ENCODE measurements at places on chromosomes 2 and 18.

DNA sequence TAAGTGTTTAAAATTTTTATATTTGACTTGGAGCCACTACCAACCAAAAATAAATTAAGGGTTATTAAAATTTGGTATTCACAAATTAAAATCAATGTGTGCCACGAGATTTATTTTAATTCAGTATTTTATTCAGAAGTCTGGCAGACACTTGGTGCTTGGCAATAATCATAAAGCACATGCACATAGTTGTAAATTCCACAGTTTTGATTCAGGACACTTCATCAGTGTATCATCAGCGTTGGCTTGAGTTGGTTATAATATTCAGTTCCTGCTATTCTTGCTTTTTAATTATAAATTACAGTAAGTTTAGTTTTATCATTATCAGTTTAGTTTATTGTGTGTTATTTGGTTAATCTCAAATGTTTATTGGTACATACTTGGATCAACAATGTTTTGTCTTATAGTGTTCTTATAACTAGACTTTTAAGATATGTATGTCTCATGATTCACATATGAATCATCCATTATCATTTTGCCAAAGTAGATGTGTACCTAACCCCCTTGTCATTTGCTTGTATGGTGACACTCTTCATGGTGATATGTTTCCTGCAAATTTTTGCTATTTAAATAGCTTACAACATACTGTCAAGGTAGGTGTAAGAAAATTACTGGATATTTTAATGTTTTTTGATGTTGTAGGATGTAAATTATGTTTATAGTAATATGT, 237.9 kb downstream of the BABAM2 start:
- no peak for DNase-seq

DNA sequence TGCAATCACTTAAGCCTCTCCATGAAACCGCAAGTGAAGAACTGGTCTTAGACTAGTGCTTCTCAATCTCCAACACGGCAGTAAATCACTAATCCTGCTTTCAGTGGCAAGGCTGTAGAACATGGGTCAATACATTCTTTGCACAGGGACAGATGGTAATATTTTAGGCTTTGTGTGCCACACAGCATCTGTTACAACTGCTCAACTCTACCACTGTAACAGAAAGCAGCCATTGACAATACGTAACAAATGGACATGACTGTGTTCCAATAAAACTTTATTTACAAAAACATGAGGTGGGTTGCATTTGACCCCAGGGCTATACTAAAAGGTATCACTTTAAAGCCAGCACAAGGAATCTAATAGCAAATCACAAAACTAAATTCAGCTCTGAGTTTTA, 51.1 kb downstream of the RNF152 start:
- DNase-seq: no peak

GRCh38 chr2:101063352-101064124, 61.4 kb downstream of the RPL31 start:
- DNase-seq: peak; percentile 91

DNA sequence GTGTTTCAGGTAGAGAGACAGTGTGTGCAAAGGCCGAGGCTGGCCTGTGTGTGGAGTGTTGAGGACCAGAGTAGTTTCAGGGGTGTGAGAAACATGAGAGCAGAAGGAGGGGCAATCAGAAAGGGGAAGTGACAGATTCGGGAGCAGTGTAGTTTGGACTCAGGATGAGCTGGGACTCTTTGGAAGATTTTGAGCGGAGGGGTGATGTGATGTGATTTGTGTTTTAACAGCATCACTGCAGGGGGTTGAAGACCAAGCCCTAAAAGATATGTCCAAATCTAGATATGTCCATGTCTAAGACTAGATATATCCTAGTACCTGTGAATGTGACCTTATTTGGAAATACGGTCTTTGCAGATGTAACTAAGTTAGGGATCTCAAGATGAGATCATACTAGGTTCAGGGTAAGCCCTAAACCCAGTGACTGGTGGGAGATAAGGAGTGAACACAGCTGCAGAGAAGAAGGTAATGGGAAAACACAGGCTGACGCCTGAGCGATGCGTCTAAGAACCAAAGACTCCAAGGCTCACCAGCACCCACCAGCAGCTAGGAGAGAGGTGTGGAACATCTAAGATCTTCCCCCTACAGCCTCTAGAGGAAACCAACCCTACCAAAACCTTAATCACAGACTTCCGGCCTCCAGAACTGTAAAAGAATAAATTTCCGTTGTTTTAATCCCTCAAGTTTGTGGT, 38.5 kb upstream of the MYO3B start:
- no peak for DNase-seq

- DNase-seq: peak; percentile 75
Measured at GRCh38 chr2:14756122-14756541, 123.6 kb downstream of the LRATD1 start.

GRCh38 chr18:48991676-48992075, 40.9 kb upstream of the SMAD7 start:
- DNase-seq: no peak

GRCh38 chr2:109703077-109703476, 88.9 kb downstream of the SOWAHC start:
- DNase-seq: peak; percentile 94

DNA sequence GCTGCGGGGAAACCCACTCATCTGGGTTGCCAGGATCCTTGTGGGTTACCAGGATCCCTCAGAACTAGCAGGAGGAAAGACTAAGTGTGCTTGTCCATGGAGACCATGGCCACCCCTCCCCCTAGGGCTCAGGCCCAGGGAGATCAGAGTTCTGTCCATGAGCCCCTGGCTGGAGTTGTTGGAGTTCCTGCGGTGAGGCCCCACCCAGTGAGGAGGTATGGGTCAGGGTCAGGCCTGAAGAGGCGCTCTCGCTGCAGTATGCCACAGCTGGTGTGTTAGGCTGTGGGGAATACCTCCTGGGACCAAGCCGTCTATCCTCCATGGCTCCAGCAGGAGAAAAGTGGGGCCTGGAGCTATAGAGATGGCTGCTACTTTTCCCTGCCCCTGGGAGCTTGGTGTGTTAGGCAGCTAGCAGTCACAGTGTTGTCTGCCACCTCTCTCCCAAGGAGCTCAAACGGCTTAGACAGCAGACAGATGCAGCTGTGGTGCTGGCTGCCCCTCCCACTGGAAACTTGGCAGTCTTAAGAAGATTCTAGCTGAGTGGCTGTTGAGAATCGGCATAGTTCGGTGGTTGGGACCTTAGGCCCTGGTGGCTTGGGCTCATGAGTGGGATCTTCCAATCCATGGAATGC, 240.3 kb upstream of the CELF4 start:
- DNase-seq: no peak

DNA sequence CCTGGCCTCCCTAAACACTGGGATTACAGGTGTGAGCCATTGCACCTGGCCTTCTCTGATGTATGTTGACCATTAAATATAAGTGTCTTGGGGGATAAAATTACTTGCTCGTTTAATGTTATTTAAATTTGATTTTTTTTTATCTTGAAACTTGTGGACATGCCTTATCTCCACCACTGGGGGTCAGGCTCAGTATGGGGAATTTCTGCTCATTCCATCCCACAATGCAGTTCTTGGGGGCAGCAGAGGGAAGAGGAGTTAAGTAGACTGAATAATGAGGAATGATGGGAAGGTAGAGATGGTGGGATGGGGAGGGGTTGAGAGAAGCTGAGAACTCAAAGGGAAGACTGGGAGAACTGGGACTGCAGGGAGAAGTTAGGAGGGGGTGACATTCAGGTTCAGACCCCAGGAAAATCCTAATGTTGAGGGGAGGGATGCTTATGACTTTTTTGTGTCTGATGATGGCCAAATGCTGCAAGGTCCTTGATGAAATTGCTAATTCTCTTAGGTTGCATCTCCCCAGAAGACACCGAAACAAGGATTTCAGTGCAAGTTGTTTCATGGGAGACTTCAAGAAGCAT, 174.2 kb downstream of the MIB1 start:
- DNase-seq: peak; percentile 35

GRCh38 chr2:131156452-131157149, 51.5 kb downstream of the PLEKHB2 start:
- no peak for DNase-seq

GRCh38 chr2:102967451-102967850, 205.6 kb downstream of the TMEM182 start:
- DNase-seq: peak; percentile 75

DNA sequence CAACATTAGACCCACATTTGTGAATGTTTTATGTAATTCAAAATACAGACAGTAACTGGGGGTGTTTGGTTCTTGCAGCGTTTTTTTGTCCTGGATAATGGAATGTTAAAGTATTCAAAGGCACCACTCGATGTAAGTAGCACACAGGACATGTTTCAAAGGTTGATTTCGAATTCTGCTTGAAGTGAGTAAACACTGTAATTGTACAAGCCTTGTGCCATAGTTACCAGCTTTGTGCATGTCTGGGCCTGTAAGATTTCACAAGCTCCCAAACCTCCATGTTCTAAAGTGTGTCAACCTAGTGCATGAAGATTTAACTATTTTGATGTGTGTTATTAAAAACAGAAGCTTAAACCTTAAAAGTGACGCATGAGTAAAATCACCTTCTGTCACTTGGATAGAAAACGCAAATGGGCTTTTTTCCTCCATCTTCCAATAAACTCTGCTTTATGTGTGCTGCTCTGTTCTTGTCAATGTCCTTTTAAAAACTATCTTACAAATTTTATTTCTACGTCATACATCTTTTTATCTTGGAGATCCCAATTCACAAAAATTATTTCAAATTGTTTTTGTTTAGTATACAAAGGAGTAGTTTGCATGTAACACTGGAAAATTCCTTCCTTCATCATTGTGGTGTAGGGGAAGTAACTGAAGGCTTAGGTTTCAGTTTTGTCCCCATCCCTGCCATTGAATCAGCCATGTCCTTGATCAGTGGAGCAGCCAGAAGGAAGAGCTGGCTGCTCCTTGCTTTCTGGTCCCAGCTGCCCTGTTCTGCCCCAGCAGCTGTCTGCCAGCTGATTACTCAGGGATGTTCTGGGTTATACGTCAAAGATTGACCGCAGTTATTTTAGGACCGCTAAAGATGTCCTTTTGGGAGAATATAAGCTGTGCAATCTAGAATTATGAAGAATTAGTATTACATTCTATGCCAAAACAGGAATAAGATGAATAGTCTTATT, 119.2 kb downstream of the PRKRA start:
- peak; percentile 3 for DNase-seq

DNA sequence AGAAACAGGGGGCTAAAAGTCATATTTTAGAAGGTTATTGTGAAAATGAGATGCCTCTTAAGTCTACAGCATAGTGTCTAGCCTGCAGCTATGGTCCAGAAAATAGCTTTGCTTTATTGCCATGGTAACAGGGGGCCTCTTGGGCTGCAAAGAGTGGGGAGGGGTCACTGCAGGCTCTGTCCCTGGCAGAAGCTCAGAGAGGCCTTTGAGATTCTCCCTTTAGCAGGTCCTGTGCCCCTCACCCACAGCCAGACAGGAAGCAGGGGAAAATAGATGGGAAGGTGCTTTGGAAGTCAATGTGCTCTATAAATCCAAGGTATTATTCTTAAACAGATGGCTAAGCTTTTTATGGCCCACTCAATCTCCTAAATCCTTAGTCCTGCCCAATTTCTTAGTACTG, 1021.3 kb upstream of the GYPC start:
- no peak for DNase-seq

- no peak for DNase-seq
Measured at GRCh38 chr2:7450188-7450832, 533.1 kb downstream of the RNF144A start.

GRCh38 chr2:175518206-175518605, 336.7 kb upstream of the ATP5MC3 start:
- DNase-seq: no peak

GRCh38 chr2:67322353-67323001, 74.7 kb upstream of the ETAA1 start:
- peak; percentile 71 for DNase-seq

GRCh38 chr2:132521341-132521740, 104.7 kb downstream of the GPR39 start:
- DNase-seq: peak; percentile 29

GRCh38 chr2:37283207-37283606, 41.4 kb downstream of the PRKD3 start:
- DNase-seq: peak; percentile 85

DNA sequence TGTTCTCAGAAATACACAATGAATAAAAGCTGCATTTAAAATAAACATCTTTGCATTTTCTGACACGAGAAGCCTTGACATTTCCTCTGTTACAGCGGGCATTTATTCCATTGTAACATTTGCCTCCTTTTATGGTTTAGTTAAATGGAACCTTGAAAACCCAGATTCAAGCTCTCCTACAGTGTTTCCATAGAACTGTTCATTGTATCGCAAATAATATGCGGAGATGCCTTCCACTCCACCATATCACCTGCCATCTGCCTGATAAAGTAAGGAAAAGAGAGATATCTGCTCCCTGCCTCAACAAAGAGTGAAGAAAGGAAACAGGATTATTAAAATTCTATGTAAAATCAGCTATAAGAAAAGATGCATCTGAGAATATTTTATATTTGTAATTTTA, 69.8 kb downstream of the CDH19 start:
- DNase-seq: no peak

- DNase-seq: peak; percentile 1
Measured at GRCh38 chr2:17517481-17518211, 594 bp downstream of the RAD51AP2 start.

- DNase-seq: no peak
Measured at GRCh38 chr2:112182581-112183034, 44.4 kb downstream of the FBLN7 start.

DNA sequence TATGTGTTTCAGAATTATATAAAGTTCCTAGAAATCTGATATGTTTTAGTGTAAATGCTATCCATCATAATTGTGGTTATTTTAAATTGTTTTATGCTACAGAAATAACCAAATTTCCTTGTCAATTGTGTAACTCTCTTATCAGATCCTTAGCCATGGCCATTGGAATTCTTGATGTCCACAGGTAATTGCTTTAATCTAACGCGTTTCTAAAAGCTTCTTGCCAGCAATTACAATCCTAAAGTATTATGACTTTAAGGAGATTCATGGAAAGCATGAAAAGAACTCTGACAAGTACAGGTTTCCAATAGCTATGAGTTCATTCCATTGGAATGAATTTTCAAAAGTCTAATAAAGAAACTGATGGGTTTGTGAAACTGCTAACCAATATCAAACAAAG, 472.1 kb downstream of the ERBB4 start:
- no peak for DNase-seq

GRCh38 chr2:74735564-74735963, 81.5 kb downstream of the SEMA4F start:
- no peak for DNase-seq

All from AG10803 (cell line).